Activated naive CD4-positive, alpha-beta T cell treated with anti-CD3 and anti-CD28 coated beads, Interleukin-2, amount 50 U/mL, for 16 hours (primary cell): ENCODE measurements at places on chromosomes 16 and 17.
A peak's percentile ranks its signal among the peaks of the same experiment; 100 is the strongest.

DNA sequence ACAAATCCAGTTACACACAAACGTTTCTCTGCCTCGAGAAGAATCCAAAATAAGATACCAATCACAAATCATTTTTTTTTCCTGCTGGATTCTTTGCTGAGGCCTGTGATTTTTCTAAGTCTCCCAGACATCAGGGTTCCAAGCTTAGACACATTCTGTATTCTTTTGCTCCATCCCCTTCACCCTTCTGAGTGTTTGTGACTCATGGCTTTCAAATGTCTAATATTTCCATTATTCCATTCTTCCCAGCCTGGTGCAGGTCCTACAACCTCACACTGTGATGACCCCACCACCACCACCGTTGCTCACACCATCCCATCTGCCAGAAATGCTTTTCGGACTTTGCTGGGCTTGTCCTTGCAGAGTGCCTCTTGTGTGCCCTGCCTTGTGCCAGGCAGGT is 480.1 kb downstream of the SOX9 start:
- no peak for DNase-seq

GRCh38 chr16:16149710-16150116 is 73.6 kb downstream of the ABCC6 start:
- no peak for DNase-seq

GRCh38 chr16:64711596-64711995 is 410.3 kb downstream of the CDH11 start:
- no peak for DNase-seq

- peak; percentile 15 for DNase-seq
These were observed 1.7 kb downstream of the PERCC1 start for GRCh38 chr16:1432388-1433262.

DNA sequence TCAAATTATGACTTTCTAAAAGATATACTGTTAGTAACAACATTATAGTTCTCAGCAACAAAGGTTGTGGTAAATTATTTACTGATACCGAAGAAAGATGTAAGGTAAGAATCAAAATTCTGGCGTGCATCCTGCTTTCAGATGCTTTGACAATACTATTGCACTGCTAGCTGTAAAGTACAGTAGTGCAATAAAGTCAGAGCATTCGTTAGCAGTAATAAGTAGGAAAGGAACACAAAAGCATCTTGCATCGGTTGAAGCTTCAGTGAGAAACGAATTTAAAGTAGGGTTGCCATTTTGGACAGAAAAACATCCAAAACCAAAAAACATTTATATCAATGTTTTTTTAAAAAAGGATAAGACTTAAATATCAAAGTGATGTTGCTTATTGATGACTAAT is 4.0 kb downstream of the SKA2 start:
- no peak for DNase-seq
